ENCODE measurements at places on chromosomes 5 and 9.

DNA sequence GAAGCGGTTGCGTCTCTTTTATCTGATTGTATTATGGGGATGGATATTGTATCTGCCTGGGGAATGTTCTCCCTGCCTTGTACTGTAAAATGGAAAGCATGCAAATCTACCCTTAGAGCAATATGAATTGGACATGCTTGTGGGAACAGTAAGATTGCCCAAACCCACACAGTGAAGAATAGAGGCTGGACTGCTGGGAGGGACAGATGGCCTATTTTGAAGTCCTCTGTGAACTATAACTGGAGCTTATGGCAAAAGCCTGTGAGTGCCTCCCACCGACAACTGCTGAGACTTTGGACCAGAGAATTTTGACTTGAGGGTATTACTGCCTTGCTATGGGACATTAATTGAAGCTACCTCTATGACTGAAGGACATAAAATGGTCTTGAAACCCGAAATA is 168.9 kb downstream of the ERCC6L2 start:
- no peak for DNase-seq

- peak; percentile 90 for DNase-seq
Observed at GRCh38 chr9:137550231-137550621, at the start of gene PNPLA7. TSS of gene PNPLA7 (minus strand) at chr9:137550402. CDS start at chr9:137550197, 205 bp downstream.

DNA sequence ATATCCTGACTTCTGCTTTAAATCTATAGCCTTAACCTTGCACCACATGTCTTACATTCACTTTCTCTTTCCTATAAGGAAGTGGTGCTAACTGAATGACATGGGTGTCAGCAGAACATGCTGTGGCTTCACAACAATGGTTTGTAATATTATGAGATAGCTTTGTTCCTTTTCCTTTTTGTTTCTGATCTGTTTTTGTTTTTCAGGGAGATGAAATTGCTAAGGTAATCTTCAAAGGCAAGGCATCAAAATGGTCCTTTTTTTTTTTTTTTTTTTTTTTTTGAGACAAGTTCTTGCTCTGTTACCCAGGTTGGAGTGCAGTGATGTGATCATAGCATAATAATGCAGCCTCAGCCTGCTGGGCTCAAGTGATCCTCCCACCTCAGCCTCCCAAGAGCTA is 53.6 kb upstream of the RANBP6 start:
- DNase-seq: no peak

DNA sequence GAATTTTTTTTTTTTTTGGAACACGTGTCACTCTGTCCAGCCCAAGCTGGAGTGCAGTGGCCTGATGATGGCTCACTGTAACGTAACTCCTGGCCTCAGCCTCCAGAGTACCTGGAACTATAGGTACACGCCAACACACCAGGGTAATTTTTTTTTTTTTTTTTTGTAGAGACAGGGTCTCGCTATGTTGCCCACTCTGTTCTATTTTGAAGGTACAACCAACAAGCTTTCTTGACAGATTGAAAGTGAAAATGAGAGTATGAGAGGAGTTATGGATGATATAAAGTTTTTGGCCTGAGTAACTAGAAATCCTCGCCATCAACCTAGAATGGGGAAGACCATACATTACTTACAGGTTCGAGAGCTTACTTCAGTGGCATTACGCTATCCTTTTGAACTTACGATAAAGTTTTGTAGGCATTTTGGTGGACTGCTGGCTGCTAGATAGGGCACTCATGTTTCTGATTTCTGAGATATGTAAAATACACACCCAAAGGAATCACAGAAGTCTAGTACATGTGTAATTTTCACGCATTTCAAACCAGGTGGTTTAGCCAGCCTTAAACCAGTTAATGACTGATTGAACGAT is 806 bp upstream of the CDC42SE2 start:
- DNase-seq: no peak

- no peak for DNase-seq
Observed at GRCh38 chr9:124018730-124019697, 7.4 kb downstream of the LHX2 start.

- no peak for DNase-seq
Observed at GRCh38 chr5:42302186-42302585, 121.1 kb upstream of the GHR start.

GRCh38 chr5:9781890-9782289 is 151.7 kb upstream of the TAS2R1 start:
- no peak for DNase-seq

GRCh38 chr9:90526386-90526785 is 116.2 kb downstream of the DIRAS2 start:
- DNase-seq: no peak

DNA sequence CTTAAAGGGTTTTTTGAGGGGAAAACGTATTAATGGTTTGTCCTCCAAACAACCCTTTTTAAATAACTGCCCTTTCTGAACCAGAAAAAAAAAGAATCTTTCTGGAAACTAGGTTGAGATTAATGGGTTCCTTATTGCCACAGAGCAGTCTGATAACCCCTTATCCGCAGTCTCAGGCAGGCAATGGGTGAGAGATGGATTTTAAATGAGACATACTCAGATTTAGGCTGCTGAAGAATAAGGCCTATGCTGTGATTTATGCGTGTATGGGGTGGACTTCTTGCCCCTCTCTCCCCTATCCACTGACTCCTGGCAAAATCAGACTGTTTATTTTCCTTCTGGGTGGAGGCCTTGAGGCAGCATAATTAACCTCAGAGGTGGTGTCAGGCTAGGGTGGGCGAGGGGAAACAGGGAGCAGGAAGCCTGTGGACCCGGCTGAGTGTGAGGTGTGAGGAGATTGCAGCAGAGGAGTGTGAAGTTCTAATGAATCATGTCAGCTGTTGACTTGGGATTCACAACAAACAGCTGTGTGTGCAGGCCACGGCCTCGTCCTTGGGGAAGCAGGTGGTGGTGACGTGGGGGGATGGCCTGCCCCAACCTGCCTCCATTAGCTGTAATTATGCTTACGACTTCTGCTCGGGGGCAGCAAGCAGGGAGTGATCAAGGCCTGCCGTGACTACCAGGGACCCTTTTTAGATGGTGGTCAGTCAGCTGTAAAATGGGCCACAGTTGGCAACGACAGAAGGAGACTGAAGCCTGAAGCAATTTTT is 196.4 kb downstream of the SEMA6A start:
- DNase-seq: no peak

DNA sequence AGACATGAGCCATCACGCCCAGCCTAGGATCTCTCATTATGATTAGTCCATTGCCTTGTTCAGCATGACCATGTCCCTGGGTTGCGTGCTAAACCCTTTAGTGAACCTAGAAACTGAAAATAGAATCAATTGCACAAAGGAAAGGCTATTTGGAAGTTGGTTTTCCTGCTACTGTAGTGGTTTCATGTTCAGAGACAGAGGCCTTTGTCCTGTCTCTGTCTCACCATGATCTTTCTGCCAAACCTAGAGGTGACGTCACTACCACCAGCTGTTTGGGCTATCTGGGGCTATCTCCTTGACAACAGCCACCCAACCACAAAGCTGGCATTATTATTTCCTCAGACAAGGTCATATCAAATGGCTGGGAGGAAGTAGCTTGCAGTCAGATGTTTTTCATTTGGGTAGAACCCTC is 4.0 kb upstream of the CDK5RAP2 start:
- no peak for DNase-seq

DNA sequence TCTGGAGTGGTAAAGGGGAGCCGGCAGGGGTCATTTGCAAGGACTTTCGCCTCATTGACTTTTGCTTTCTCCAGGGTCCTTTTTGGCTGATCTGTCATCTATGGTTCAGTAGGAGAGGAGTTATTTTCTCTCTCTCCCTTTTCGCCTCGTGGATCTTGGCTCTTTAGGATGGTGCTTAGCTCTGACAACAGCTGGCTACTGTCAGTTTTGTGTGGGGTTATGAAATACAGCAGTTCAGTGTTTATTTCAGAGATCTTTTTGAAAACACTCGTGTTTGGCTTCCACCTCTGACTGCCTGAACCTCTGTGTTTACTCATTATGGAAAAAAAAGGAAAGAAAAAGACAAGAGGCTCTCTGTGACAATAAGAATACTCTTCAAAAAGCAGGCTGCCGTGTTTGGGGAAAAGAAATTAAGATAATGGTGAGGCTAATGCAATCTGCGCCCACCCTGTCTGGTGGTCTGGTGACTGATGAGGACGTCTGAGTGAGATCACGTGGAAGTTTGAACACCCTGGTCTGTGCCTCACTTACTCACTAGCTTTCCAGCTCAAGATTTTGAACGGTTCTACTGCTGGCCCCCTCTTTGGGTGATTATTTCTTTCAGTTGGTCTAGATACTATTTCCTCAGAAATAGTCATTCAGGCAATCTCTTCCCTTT is 567.7 kb downstream of the CAAP1 start:
- DNase-seq: no peak

GRCh38 chr5:91183743-91184142 is 199.4 kb downstream of the ARRDC3 start:
- peak; percentile 37 for DNase-seq

DNA sequence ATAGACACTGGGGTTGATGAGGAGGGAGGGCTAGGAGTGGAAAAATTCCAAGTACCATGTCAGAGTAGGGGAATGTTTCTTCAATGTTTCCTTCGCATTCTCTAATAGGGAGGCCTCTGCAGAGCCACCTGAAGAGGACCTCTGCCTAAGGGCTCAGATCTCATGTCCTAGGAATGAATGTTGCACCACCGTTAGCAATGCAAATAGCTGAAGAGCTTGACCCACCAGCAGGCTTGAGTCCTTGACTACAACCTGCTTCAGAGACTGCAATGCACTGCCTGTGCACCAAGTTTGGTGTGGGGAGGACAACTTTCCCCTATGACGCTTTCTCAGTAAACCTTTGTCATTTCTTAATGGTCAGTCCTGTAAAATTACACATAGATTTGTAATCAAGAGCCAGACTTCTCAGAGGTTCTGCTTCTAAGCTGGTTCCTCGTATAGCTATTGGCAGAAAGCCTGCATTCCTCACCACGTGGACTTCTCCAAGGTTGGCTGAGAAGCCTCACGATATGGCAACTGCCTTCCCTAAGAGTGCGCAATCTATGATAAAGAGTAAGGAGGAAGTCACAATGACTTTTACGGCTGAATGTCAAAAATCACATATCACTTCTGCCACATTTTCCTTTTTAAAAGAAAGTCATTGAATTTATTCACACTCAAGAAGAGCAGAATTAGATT is 600.7 kb upstream of the PTGER4 start:
- no peak for DNase-seq

GRCh38 chr5:175590471-175590881 is 67.4 kb upstream of the HRH2 start:
- no peak for DNase-seq

DNA sequence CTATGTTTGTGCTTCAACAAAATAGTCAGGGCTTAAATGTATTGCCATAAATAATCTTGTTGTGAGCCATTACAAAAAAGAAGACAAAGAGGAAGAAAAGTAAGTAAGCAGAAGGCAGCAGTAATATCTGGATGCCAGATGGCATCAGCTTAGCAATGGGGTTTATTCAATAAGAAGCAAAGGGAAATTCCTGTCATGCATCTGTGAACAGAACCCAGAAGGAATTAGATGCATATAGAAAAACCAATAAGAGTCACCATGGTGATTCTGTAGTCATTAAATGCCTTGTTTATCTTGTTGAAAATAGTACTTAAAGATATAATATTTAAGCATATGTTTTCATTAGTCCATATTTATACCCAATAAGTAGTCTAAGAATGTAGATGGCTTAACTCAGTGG is 216.0 kb downstream of the ADAMTSL1 start:
- no peak for DNase-seq

GRCh38 chr5:181190711-181191525 is 14.1 kb downstream of the TRIM7 start:
- peak; percentile 52 for DNase-seq

DNA sequence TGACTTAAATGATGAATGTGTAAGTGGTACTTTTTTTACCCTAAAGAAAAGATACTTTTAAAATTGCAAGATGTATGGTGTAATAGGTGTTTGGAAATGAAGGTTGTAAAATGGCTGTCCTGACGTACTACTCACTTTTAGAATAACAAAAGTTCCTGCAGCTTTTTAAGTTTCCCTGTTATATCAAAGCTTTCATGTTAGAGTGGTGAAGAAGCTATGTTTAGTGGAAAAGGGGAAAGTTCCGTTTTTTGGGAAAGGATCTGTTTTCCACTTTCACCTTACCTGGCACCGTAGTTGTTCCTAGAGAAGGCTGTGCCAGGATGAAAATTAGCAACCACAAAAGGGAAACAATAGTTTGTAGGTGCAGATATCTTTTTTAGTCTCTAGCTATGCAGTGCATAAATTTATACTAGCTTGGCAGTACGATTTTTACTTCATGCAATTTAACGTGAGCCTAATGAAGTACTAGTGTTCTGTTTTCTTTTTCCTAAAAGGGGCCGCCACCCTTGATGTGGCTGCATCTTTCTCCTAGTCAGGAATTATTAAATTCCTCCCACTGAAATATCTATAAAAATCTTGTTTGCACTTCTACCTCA is 1.3 kb downstream of the TNPO1 start:
- DNase-seq: no peak

- DNase-seq: no peak
Observed at GRCh38 chr5:103389846-103390245, 131.3 kb downstream of the MACIR start.
